Hematopoietic multipotent progenitor cell (in vitro differentiated cells): ENCODE measurements at places on chromosomes 4 and X.

GRCh38 chrX:130725519-130725918 is 177.5 kb downstream of the ENOX2 start:
- DNase-seq: no peak

- DNase-seq: no peak
These were observed 24.9 kb downstream of the TRIM61 start for GRCh38 chr4:164952551-164952950.

DNA sequence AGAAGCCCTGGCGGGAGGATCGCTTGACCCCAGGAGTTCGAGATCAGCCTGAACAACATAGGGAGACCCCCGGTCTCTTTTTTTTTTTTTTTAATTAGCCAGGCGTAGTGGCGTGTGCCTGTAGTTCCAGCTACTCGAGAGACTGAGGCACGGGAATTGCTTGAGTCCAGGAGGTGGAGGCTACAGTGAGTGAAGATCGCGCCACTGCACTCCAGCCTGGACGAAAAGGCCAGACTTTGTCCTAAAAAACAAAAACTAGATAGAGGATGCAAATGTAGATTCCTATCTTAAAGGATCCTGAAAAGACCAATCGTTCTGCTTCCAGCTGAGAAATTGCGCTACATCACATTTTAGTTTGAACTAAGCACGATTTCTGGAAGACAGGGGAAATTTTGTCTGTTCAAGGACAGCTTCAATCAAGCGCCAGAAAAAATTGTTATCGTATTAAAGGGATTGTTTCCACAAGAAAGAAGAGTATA is 627 bp upstream of the HSD17B11 start:
- no peak for DNase-seq

DNA sequence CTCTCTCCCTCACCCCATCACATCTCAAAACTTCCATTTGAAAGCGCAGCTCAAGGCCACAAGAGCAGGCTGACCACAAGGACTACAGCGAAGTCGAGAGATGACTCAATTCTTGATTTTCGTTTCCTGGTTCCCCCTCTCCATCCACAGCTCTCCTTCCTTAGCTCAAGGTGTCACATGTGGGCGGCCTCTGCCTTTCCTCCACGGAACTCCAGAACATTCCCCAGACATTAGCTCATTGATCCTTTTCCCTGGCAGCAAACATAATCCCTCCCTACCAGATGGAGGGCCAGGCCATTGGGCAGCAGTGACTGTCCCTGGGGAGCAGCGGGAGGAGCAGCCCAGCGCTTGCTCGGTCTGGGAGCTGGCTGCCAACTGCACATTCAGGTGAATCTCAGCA is 56.3 kb downstream of the CCDC149 start:
- DNase-seq: no peak

GRCh38 chr4:17846266-17846665 is 35.5 kb downstream of the NCAPG start:
- no peak for DNase-seq

- DNase-seq: no peak
These were observed 70.9 kb downstream of the CYTL1 start for GRCh38 chr4:4948370-4948769.

GRCh38 chr4:87060957-87061356 is 126.1 kb downstream of the AFF1 start:
- DNase-seq: no peak

GRCh38 chr4:22167201-22167600 is 218.6 kb upstream of the KCNIP4 start:
- no peak for DNase-seq

- no peak for DNase-seq
These were observed 66.3 kb upstream of the DGKK start for GRCh38 chrX:50536955-50537354.

DNA sequence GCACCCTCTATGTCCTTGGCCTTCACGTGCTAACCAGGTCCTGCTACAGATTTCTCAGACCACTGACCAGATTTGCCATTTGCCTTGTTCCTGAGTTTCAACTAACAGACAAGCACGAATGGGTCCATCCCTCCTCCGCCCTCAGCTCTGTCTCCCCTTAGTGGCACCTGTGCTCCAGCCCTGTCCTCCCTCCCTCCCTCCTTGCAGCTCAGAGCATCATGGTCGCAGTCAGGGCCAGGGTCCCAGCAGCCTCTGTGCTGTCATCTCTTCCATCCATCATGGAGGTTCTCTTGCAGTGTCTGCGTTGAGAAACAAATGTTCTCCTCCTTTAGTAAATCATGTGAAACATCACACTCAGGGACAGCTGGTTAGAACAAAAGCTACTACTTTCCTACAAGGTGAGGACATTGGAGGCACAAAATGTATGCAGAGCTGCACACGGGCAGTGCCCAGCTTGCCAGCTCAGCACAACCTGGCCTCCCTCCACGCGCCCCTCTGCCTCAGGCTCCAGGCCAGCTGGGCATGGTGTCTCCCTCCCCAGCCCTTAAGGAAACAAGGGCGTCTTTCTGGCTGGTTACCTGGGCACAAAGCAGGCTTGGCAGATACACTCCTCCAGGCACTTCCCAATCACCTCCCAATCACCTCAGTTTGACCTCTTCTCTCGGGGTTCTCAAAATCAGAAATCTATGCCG is 79.5 kb upstream of the ATP6AP2 start:
- no peak for DNase-seq

- no peak for DNase-seq
These were observed 84.5 kb downstream of the CT47B1 start for GRCh38 chrX:120791013-120791643.

DNA sequence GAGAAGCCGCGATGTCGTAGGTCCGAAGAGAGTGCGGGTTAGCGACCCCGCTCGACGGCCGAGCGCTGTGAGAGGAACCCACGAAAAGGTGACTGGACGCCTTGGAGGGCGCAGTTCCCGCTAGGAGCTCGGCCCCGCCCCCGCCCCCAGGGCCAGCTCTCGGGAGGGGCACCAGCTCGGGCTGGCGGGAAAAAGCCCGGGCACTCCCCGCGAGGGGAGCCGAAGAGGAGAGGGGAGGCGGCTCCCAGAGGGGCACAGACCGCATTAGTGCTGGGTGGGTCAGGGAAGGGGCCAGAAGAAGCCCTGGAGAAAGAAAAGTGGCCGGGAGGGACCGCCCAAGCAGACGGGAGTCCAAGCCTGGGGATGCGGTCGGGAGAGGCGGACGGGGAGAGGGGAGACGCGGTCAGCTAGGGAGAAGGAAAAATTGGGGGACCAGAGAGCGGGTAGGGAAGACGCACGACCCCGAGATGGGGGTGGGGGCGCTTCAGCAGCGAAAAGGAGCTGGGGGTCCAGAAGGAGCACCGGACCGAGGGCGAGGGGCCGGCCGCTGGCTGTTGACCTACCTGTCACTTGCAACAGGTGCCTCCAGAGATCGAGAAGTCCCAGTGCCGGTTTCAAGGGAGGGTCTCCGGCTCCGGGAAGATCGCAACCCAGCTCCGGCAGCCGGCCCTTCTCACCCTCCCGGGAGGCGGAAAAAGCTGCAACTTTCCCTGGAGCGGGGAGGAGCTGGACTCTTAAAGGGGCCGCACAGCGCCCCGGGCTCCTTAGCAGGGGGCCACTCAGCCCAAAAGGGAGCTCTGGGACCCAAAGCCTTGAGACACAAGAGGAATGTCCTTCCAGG is at the start of gene SYTL4:
Gene SYTL4, minus strand, starts transcription at position 681 of the 841 bp plus-strand sequence. CDS start 30,084 bp downstream, outside the sequence.
- DNase-seq: no peak

- no peak for DNase-seq
These were observed 420.5 kb downstream of the TLL1 start for GRCh38 chr4:166293556-166293955.

GRCh38 chrX:103644125-103644524 is 15.3 kb downstream of the TCEAL1 start:
- no peak for DNase-seq

DNA sequence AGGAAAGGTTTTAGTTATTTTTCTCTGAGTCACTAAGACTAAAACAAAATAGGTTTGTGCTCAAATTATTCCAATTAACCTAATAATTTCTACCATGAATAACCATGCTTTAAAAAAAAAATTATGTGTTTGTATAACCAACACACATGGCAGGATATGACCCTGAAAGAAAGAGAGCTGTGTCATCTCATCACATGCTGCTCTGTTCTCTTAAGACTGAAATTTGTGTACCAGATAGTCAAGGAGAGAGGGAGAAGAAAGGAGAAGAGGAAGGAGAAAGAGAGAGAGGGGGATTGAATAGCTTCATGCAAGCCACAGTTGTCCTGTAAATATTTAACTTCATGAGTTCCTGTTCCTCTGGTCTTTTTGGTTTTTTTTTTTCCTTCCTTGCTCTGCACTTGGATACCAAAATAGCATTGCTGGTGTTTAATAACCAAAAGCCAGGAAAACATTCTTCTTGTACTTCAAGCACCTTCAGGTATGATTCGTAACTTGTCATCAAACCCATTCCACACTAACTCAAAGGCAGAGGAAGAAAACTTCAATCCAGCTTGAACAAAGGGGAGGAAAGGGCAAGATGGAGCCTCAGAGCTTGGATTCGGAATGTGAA is 6.4 kb upstream of the PROM1 start:
- no peak for DNase-seq

DNA sequence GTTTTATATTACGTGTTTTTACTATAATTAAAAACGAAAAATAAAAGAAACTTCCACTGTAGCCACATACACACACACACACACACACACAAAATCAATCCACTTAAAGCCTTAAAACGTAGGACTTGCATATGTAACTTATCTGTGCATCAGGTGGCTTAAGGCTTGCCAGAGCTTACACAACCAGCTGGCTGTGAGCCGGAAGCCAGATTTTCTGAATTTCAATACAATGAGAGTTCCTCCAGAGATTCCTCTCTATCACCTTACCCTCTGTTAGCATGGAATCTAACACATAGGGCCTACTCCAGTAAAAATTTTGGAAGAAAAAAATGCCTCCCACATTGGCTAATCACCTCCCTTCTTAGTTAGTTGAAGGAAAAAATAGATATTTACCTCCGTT is 27.9 kb upstream of the SLITRK4 start:
- DNase-seq: no peak

GRCh38 chr4:132417220-132417619 is 731.9 kb upstream of the PCDH10 start:
- DNase-seq: no peak

GRCh38 chrX:110877326-110877725 is 81.7 kb upstream of the CHRDL1 start:
- DNase-seq: no peak

DNA sequence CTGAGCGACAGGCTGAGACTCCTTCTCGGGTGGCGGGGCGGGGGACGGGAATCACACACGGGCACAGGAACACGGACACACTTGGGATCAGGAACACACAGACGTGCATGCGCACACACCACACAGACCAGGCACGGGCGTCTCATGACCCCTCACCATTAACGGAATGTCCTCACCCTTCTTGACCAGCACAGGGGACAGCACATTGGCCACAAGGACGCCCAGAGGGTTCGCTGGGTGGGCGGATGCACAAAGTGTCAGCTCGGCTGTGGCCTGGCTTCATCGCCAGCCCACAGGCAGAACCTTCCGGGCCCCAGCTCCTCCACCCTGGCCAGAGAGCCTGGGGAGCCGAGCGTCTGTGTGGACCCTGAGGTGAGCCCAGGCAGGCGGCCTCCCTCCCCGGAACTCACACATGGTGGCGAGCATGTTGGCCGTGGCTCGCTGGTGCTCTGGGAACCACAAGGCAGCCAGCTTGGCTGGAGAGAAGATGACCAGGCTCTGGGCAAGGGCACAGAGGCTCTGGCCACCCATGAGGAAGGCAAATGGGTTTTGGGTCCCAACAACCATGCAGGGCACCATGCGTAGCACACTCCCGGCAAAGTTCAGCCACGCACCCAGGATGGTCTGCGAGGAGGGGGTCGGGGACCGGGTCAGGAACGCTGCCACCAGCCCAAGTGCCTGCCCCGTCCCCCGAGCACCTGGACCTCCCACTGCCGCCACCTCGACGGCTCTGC is 3.1 kb downstream of the SLC49A3 start:
- DNase-seq: no peak

GRCh38 chr4:163833669-163834068 is 339.2 kb downstream of the TMA16 start:
- DNase-seq: no peak

DNA sequence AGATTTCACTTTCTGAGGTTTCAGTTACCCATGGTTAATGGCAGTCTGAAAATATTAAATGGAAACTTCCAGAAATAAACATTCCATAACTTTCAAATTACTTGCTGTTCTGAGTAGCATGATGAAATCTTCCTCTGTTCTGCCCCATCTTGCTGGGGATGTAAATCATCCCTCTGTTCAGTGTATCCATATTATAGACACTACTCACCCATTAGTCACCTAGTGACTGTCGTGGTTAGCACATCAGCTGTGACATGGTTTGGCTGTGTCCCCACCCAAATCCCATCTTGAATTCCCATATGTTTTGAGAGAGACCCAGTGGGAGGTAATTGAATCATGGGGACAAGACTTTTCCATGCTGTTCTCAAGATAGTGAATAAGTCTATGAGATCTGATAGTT is 125.5 kb upstream of the GIMD1 start:
- no peak for DNase-seq

DNA sequence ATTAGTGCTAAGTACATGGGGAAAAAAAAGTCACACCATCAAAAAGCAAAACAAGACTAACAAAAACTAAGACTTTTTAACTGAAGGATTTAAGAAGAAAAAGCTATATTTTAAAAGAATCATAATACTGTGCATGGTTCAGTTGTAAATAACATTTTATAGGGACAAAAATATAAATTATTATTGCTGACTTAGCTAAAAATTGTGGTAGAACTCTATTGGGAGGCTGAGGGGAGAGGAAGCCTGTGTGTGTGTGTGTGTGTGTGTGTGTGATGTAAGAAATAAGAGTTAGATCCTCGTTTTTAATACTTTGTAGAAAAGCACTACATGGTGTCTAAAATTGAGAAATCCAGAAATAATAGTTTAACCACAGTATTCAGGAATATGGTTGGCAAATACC is 1950.9 kb upstream of the TENM3 start:
- DNase-seq: no peak

DNA sequence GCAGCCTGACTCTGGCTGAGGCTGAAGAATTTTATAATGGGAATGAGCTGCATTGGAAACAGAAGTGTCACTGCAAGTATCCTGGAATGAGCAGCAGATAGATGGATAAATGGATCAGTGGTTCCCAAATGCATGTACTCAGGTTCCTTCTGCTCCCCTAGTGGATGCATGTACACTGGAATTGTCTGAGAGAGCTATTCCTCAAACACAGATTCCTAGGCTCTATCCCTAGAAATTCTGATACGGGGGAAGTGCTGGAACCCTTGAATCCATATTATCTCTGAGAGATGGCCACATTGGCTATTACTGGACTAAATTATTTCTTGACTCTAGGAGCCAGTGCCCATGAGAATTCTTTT is 64.8 kb downstream of the TMEM131L start:
- DNase-seq: no peak

GRCh38 chr4:92445127-92445526 is 141.4 kb downstream of the GRID2 start:
- DNase-seq: no peak

- no peak for DNase-seq
These were observed 30.6 kb downstream of the ANXA5 start for GRCh38 chr4:121666091-121666679.
